Tongue (tissue), 3 donors: ENCODE measurements at places on chromosomes 4 and X.

- no peak for DNase-seq
Observed at GRCh38 chr4:3059943-3060342, 14.4 kb downstream of the HTT-AS start.

DNA sequence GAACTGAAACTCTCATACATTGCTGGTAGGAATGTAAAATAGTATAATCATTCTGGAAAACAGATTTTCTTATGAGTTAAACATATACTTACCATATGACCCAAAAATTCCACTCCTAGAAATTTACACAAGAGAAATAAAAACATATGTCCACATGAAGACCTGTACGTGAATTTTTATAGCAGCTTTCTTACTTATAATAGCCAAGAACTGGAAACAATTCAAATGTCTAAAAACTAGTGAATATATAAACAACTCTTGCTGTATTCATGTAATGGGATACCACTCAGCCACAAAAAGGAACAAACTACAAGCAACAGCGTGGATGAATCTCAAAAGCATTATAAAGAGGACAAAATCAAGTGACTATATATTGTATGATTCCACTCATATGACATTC is 27.5 kb downstream of the TMEM156 start:
- peak; percentile 34 for DNase-seq

DNA sequence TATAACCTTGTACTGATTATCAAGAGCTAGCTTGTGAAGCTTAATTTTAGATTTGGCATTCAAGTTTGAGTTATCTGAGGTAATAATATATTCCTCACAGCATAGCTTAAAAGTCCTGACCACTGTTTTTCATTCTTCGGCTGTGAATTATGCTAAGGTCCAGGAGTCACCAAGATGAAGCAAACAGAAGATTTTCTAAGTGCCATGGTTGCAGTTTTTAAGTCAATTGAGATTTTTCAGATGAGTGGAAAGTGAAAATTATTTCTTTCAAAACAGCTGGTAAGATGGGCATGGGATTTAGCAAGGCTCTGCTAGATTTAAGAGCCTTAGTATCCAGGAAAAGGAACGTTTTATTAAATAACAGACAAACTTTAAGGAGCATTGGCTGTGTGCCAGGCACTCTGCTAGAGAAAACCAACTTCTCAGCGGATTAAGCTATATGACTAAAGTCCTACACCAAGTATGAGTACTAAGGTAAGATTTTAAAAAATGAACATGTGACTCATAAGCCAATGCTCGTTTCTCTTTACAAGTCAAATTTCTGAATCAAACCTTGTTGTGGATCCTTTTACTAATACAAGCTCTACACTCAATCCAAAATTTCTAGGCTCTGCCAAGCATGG is 149.9 kb upstream of the IL15 start:
- DNase-seq = peak; percentile 21

GRCh38 chrX:154815274-154815818 is 10.1 kb upstream of the MPP1 start:
- no peak for DNase-seq

GRCh38 chr4:137664416-137664815 is 132.1 kb upstream of the PCDH18 start:
- DNase-seq = no peak

DNA sequence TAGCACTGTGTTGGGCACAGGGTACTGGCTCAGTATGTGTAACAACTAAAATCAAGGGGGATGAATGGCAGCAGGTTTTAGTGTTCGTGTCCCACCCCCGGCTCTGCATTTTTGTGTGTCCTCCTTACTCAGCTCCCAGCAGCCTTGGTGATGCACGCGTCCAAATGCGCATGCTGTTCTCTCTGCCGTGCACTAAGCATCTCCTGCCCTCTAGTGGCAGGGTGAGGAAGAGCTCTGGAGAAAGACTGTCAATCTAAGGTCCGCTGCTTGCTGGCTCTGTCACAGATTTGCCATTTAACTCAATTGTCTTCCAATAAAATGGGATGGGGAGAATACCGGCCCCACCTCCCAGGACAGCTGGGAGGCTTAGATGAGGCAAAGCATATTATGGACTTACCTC is 61.4 kb downstream of the WFS1 start:
- no peak for DNase-seq

- no peak for DNase-seq
Observed at GRCh38 chr4:167944721-167945120, 147.6 kb upstream of the ANXA10 start.

DNA sequence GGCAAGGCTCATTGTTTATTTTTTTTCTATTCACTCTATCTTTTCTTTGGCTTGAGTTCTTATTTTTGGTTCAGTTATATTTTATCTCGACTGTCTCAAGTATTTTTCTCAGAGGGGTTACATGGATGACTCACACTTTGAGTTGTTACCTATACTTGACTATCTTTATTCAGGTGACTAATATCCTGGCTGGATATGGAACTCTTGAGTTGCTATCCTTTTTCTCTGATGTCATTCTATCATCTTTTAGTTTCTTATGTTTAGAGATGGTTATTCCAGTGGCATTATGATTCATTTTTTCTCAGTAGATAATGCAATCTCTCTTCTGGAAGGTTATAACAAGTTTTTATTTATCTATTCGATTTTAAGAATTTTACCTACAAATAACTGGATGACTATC is 117.9 kb downstream of the COX18 start:
- DNase-seq = no peak

DNA sequence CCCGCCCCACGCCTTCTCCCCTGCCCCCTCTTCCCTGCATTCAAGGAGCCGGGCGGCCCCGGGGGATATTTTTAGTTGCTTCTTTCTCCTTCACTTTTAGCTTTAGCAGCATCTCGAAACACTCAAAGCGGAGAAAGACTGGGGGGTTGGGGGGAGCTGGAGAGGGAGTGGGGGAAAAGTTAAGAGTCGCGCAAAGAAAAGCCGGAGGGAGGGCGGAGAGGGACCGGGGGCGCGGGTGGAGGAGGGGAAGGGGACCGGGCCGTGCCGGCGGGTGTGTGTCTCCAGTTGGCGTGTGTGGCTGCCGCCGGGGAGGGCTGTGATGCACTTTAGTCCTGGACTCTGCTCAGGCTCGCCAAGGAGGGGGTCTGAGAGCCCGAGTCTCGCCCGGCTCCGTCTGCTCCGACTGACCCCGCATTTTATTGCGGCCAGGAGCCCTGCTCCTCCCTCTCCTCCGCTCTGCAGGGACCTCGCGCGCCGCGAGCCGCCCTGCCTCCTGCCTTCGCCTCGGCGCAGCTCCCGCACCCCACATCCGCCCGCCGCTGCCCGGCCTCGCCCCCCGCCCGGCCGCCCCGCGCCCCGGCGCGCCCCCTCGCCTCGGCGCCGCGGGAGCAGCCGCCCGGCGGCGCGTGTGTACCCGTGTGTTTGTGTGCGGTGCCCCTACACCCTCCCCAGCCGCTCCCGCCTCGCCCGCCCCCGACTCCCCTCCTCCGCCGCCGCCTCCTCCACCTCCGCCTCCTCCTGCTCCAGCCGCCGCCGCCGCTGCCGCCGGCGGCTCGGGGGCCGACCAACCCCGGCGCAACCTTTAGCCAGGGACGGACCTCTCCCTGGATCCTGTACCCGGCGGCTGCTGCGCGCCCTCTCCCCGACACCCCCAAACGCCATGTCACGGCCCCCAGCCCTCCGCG is 1.4 kb downstream of the ZNF827 start:
- DNase-seq = peak; percentile 89

GRCh38 chr4:27835851-27836250 is 975.2 kb downstream of the STIM2 start:
- no peak for DNase-seq

DNA sequence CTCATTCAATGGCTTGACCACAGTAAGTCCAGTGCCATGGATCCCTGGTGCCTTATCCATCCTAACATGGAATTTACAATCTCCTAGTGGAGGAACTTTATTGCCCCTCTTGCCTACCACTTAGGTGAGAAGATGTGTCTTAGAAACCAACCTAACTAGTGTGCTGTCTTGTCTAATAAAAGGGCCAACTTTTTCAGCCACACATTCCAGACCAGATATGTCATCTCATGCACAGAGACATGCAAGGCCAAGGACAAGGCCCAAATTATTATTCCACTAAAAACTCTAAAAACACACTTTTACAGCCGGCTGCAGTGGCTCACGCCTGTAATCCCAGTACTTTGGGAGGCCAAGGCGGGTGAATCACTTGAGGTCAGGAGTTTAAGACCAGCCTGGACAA is 10.6 kb upstream of the PRDX4 start:
- DNase-seq = no peak

GRCh38 chr4:170247596-170247995 is 157.8 kb upstream of the AADAT start:
- no peak for DNase-seq

DNA sequence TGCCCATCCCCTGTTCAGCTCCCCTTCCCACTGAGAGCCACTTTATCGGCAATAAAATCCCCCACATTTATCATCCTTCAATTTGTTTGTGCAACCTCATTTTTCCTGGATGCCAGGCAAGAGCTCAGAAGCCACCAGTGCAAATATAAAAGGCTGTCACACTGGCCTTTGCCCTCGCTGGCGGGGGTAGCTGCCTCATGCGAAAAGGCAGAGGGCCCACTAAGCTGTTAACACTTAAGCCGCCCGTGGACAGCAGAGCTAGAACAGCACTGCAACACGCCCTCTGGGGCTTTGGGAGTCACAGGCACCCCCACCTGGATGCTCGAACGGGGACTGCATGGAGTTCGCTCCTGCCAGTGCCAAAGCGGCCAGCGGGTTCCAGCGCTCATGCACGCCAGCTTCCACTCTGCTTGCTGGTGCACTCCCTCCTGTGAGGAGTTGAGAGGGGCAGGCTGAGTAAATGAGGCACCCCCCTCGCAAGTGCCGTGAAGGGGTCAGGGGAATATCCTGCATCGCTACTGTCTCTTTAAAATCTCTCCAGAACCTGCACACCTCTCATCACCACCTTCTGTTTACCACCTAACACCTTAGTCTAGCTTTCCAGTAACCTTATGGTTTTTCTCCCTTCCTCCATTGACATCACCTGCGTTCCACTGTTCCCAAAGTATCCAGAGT is 99.5 kb downstream of the SORBS2 start:
- no peak for DNase-seq

- DNase-seq = no peak
Observed at GRCh38 chr4:90145319-90145718, 18.1 kb downstream of the CCSER1 start.

DNA sequence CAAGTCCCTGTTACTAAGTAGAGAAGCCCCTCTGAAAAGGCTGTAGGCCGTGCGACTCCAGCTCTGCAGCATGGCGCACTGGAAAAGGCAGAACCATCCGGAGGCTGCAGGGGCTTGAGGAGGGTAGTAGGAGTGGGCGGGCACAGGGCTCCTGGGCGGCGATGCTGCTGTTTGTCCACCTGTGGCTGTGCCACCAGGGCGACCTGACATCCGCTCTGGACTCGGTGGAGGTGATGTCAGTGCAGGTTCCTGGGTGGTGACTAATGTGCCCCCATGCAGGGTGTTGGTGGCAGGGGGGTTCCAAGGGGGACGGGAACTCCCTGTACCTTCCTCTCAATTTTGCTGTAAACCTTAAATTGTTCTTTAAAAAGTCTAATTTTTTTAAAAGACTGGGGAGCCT is 58.3 kb downstream of the PCGF3 start:
- no peak for DNase-seq

GRCh38 chr4:61180405-61180804 is 19.7 kb upstream of the ADGRL3 start:
- DNase-seq = no peak

DNA sequence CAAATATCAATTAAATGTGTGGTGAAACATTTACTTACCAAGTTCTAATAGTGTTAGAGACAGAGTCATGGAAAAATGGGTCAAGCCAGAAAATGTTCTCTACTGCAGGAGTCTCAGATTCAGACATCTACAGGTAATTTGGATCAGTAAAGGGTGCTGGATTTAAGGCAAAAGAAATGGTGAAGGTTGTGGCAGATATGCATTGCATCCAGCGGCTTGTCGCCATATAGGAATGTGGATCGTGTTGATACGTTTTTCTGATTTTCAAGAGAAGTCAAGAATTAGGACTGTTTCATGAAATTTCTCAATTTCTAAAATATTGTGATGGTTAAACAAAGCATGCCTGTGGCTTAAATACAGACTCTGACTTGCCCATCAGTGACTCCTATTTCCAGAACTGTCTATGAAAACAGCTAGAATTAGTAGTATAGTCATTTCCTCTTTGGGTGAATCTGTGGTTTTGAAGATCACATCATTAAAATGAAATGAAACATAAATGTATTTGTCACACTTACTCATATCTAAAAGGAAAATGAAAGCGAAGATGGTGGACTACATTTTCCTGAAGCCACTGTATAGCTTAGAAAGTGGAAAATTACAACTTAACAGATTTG is 110.1 kb upstream of the VEGFC start:
- DNase-seq = no peak

- DNase-seq = no peak
Observed at GRCh38 chrX:109440475-109440874, 41.4 kb downstream of the GUCY2F start.

DNA sequence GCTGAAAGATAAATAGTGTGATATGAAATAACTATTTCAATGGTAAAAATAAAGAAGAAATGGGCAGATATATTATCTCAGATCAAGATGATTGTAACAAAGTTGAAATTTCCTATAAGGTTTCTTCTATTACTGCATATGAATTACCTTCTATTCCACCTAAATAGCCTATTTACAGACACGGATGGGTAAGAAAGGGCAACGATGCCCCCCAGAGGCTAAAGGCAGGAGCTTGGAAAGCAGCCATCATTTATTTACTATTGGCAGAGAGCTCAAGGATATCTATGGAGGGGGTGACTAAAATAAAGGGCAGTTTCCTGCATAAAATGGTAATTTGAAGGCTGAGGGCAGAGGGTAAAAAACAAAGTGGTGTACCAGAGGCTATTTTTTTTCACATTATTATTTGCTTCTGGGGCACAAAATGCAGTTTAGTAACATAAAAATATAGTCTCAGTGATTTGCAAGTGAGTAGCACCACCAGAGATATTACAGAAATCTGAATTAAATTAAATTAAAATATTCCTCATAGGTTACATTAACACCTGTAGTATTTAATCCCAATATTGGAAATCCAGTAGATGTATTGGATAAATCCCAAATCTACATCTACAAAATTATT is 123.1 kb downstream of the BTC start:
- peak; percentile 15 for DNase-seq

DNA sequence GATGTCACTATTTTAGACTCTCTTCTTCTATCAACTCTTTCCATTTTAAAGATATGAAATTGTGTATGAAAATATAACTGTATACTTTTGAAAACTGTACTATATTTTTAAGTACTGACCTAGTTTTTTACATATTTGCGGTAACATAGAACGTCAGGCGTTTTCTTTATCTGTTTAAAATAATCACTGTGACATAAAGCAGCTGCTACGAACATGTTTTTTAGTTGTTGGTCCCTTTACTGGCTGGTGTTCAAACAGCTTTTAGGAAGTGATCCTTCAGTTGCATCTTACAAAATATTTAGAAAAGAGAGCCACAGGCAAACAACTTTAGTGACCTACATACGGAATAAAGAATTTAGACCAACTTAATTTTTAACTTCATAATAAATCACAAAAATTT is 73.1 kb downstream of the METTL14 start:
- peak; percentile 68 for DNase-seq

DNA sequence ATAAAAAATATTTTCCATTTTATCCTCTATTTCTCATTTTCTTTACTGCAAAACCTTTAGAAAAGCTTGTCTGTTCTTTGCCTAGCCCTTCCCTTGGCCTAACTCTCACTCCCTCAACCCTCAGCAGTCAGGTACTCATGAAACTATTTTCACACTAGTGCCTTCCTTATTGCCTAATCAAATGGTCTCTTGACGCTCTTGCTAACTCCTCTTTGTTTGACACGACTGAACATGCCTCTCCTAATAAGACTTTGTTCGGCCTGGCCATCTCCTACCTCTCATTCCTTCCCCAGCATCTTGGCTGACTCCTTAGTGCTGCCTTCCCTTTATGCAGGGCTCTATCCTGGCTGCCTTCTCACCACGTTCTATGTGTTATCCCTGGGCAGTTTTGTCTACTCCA is 11.1 kb upstream of the LRAT start:
- DNase-seq = no peak
